ENCODE measurements at places on chromosomes 11 and 22.

GRCh38 chr22:42635531-42635930 is 4.9 kb downstream of the ATP5MGL start:
- peak; percentile 98 for ATAC-seq

DNA sequence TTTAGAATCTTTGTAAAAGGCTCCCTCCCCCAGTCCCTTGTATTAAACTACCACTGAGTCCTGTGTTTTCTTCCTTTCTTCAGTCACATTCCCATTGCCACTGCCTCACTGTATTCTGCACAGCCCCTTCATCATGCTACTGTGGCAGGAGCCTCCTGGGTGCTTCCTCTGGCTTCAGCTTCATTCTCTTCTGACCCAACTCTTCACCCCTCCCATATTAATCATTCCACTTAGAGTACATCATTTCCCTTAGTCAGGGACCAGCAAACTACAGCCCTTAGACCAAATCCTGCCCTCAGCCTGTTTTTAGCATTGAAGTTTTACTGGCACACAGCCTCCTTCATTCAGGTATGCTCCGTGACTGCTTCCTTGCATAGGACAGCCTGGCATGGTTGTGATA is 127.7 kb upstream of the MTNR1B start:
- ATAC-seq = no peak

DNA sequence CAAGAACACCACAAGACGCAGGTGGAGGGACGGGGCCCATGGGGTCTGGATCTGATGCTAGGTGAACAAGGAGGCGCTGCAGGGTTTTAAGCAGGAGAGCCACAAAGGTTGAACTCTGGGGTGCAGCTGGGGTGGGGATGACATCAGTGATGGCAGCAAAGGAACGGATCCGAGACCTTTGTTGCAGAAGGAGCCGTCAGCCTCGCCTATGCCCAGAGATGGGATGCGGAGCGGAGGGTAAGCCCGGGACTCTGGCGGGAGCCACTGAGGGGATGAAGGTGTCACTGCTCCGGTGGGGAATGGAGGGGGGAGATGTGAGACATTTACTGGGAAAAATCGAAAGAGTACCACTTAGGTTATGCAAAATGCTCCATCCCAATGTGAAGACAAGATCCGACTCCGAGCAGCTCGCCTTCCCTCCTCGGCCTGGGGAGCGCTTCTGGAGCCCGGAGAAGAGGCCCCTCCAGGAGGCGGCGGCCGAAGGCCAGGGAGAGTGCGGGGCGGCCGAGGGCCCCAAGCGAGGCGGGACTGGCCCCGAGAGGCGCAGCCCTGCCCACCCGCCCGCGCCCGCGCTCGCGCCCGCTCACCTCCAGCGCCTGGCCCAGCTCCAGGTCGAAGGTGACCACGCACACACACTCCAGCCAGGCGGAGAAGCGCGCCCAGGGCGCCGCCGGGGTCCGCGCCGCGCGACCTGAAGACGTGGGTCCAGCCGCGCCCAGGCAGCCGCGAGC is 422 bp downstream of the DENND6B start:
- ATAC-seq = no peak

DNA sequence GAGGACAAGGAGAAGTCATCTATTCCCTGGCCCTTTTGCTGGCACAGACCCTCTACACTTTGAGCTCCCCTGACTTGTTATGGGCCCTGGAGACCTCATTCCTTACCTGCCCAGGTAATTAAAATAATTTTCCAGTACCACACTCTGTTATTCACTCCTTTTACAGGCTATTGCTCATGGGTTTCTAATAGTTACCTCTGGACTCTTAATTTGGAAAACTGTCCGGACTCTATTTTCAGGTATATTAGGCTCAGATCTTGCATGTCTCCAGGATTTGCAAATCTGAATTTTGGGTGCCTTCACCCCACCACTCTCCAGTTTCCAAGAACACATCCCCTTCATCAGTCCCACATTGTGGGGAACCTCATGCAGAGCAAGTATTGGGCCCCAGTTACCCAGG is 186.8 kb upstream of the SESN3 start:
- no peak for ATAC-seq

GRCh38 chr22:42929838-42930155 is 72.7 kb upstream of the ARFGAP3 start:
- no peak for ATAC-seq

GRCh38 chr11:86442420-86442819 is 67.7 kb downstream of the CCDC81 start:
- ATAC-seq = peak; percentile 49

- ATAC-seq = peak; percentile 39
Measured at GRCh38 chr11:12581923-12582322, 92.3 kb upstream of the TEAD1 start.

DNA sequence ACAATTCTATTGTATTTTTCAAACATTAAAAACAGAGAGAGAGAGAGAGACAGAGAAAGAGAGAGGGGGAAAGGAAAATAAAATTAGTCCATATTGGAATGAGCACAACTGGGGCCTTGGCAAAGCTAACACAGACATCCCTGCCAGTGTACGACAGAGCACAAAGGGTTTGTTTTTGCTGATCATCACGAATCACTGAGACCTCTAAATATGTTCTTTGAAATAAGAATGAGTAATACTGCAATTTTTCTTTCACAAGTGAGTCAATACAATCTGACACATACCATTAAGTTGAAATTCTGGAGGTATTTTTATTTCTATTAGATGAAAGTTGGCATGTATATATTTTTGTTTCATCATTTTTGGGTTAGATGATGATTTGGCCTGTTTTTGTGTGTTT is 27.0 kb upstream of the LRRC4C start:
- peak; percentile 46 for ATAC-seq

DNA sequence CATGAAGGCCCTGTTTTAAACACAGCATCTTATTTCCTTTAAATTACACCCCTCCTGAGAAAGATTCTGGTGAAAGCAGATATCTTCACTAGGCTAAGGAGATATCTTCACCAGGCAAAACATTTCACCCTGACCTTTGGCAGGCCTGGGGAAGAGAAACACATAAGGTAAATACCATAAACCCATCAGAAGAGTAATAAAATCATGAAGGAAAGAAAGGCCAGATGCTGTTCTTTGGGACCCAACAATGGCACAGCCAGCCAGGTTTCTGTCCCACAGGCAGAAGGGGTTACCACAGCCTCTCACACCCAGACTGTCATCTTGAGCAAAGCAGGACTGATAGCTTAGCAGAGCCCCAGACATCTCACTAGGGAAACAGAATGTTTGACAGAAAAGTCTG is 125.4 kb downstream of the CCDC34 start:
- no peak for ATAC-seq

DNA sequence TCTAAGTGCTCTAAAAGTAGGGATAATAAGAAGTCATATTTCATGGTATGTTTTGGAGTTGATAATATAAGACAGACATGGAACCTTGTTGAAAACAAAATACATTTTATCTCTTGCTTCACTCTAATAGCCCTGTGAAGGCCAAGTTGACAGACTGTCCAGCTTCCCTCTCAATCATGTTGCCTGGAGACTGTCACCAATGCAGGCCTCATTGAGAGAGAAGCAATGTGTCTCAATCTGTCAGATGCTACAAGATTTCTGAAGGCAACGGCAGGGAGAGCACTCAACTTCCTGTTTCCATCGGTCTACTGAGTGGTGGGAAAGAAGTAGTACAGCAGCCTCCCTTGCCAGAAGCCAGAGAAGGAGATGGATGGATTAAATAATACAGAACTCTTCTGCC is 23.6 kb upstream of the FJX1 start:
- ATAC-seq = no peak

DNA sequence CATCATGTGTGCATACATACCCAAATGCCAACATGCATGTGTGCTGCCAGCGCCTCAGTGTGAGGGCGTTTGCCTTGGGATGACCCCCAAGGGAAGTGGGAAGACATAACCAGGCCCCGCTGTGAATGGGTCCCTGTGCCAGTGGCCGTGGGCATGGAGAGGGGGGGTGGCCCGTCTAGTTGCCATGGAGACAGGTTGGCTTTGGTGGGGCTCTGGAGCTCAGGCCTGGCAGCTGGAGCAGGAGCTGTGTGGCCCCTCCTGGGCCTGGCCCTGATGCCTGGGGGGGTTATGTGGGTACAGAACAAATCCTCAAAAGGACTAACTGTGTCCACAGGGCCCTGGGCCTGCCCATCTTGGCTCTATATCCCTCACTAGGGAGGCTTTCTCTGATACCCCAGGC is 8.0 kb downstream of the SYT7 start:
- ATAC-seq = no peak

DNA sequence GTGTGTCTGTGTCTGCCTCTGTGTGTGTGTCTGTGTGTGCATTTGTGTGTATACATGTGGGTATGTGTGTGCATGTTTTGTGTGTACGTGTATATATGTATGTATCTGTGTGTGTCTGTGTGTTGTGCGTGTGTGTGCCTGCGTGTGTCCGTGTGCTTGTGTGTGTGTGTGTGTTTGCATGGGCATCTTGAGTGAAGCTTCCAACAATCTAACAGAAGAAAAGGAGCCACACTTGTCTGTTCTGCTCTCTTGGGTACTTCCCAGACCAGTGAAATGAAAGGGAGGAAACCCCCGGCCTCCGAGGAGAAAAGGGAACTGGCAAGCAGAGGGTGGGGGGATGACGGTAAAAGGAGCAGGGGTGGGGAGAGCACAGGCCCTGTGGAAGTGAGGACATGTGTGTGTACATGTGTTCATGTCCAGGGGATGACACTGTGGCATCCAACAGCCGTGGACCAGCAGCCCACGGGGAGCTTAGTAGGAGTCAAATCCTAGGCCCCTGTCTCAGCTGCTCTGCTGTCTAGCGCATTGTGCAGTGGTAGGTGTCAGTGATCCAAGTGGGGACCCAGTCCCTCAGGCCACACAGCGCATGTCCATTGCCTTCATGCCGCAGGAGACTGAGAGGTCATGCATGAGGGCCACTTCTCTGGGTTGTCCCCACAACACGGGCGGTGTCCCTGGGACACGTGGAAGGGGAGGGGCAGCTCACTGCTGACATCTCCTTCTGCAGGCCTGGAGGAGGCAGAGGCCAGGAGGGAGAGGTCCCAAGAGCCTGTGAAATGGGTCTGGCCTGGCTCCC is 8.1 kb downstream of the CSF2RB start:
- ATAC-seq = peak; percentile 60

GRCh38 chr11:94754335-94754734 is 13.8 kb upstream of the AMOTL1 start:
- no peak for ATAC-seq

DNA sequence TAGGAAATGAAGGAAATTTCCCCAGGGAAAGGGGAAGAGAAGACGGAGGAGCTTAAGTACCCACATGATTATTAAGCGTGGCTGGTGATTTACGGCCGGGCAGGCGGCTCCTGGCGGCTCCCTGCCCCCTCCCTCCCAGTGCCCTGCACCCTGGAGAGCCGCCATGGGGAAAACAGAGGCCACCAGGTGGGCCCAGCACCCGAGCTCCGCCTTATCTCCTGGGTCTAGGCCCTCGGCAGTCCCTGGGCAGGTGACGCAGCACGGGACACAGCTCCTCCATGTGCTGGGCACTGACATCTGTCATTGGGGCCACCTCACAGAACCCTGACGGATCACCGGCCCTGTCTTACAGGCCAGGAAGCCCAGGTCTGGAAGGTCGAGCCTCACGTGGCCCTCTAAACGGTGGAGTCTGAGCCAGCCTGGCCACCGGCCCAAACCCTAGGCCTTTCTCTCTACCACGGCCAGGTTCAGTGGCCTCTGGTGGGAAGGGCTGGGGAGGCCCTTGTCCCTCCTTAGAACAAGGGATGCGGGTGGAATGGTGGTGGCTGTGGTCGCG is 60.2 kb upstream of the PPARA start:
- ATAC-seq = peak; percentile 26

DNA sequence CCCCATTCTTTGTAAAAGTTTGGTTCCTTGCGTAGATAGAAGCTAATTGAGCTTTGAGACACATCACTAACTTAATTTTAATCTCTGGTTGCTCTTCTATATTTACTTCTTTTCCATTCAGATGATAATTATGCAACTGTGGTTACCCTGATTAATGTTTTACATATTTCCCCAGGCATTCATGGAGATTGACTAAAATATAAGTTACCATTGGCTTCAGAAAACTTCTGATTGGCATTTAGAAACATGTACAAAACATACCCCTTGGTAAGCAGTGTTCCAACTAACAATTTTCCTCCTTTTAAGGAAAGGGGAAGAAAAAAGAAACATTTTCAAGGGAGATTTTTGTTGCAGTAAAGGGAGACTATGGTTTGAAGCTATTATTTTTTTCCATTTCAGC is 43.9 kb downstream of the FAT3 start:
- no peak for ATAC-seq

DNA sequence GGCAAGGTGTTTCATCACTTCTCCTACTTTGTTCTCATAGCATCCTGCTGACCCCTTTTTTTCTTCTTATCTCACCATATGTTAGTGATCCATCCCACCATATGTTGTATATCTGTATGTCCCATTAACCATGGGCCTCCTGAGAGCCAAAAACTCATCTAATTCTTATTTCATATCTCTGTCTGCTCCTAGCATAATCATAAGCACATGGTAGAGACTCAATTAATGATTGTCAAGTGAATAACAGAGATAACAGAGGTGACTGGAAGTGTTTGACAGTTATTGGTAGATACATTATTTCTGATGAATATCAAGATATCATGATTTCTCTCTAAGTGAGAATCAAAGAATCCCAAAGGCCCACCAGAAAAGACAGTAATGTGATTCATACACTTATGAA is 138.1 kb upstream of the MPPED2 start:
- no peak for ATAC-seq

GRCh38 chr11:115874843-115875242 is 370.6 kb upstream of the CADM1 start:
- no peak for ATAC-seq

DNA sequence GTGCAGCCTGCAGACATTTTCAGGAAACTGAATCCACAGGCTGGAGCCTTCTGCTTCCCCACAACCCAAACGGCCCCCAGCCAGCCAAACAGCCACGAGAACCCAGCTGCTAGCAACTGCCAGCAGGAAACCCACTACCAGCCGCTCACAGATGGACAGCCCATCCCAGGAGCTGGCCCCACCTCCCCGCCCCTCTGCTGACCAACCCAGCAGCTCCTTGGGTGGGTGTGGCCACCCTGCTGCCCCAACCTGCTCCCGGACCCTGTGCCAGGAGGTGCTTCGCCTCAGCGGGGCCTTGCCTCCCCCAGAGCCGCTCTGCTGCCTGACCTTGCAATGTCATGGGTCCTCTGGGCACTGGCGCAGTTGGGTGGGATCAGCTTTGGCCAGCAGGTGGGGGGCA is 8.2 kb upstream of the CCDC188 start:
- peak; percentile 28 for ATAC-seq

- ATAC-seq = no peak
Measured at GRCh38 chr11:46181843-46182424, 60.7 kb upstream of the PHF21A start.

GRCh38 chr22:46084943-46085827 is 65.1 kb upstream of the PPARA start:
- ATAC-seq = peak; percentile 30

- no peak for ATAC-seq
Measured at GRCh38 chr11:47109051-47109726, 67.5 kb downstream of the ARFGAP2 start.

GRCh38 chr11:107665018-107665417 is 46.8 kb downstream of the SLN start:
- ATAC-seq = peak; percentile 39

- ATAC-seq = peak; percentile 86
Measured at GRCh38 chr11:110077831-110078325, 15.3 kb upstream of the ZC3H12C start.

GRCh38 chr22:24697172-24697571 is 77.3 kb downstream of the PIWIL3 start:
- no peak for ATAC-seq

Measured in motor neuron (in vitro differentiated cells).